Stimulated activated CD4-positive, alpha-beta T cell treated with anti-CD3 and anti-CD28 coated beads, Interleukin-1b, Interleukin-23, amount 100 ng/mL, for 4 hours (primary cell): ENCODE measurements at places on chromosomes 3 and 15.

GRCh38 chr3:86985181-86985826, 5.6 kb downstream of the VGLL3 start:
- no peak for DNase-seq

DNA sequence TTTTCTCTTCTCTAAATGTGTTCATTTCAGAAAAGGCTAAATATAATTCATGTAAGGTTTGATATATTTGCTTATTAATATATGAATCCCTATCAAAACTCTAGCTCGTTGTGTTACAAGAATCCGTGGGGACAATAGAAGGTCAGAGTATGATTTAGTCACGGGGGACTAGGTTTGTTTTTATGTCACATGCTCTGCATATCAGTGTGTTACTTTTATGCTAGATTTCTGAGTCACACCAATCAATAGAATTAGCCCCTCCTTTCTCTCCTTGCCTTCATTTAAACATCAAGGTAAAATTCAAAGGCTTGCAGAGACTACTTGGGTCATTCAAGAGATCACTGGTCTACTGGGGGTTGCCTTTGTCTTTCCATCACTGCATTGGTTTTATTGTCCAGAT, 636.1 kb downstream of the NR2F2 start:
- DNase-seq, result no peak

- no peak for DNase-seq
These were observed 60.2 kb downstream of the IL16 start for GRCh38 chr15:81256916-81257315.

- no peak for DNase-seq
These were observed 223.3 kb downstream of the FOXP1 start for GRCh38 chr3:71360180-71360579.

DNA sequence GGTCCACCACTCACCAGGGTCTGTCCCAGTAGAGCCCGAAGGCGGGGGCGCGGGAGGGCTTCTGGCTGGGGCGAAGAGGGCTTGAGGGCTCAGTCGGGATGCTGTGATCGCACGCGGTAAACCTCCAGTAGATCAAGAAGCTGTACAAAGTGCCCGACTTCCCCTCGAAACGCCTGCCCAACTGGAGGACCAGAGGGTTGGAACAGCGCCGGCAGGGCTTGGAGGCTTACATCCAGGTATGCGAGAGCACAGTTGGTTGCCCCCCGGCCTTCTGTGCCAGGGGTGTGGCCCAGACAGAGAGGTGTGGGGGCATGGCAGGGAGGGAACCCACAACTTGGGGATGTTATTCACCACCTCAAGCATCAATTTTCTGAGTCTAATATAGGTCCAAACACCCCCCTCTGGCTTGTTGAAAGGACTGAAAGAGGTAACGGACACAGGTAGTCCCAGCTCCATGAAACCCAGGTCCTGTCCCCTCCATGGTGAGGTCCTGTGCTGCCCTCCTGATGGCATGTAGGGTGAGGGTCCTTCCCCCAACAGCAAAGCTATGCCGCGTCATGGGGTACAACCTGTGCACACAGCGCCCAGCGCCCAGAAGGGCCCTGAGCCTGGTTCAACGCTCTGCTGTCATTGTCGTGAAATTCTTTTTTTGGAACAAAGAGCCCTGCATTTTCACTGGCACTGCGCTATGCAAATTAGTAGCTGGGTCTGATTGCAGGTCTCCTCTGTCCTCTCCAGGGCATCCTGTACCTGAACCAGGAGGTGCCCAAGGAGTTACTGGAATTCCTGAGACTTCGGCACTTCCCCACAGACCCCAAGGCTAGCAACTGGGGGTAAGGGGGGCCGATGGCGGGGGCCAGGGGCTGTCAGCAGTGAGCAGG, 1.2 kb downstream of the SNX22 start:
- no peak for DNase-seq

- DNase-seq, result no peak
These were observed 24.5 kb upstream of the GABRA5 start for GRCh38 chr15:26842391-26842790.

DNA sequence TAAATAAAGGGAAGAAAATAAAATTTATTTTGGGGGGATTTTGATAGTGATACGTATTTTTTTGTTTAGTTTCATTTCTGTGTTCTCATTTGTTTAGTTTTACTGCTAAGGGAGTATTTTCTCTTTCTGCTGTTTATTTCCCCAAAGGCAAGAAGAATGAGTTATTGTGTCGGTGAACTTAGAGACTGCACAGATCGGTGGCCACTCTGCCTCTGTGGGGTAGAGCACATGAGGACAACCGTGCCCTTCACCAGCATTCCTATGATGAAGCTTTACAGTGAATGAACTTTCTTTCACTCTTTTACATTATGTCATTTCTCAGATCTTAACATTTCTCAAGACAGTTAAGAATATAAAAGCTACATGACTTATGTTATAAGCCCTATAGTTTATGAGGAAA, 214.4 kb downstream of the OCA2 start:
- DNase-seq, result no peak

- no peak for DNase-seq
These were observed 214.4 kb downstream of the THSD4 start for GRCh38 chr15:71329497-71330260.

DNA sequence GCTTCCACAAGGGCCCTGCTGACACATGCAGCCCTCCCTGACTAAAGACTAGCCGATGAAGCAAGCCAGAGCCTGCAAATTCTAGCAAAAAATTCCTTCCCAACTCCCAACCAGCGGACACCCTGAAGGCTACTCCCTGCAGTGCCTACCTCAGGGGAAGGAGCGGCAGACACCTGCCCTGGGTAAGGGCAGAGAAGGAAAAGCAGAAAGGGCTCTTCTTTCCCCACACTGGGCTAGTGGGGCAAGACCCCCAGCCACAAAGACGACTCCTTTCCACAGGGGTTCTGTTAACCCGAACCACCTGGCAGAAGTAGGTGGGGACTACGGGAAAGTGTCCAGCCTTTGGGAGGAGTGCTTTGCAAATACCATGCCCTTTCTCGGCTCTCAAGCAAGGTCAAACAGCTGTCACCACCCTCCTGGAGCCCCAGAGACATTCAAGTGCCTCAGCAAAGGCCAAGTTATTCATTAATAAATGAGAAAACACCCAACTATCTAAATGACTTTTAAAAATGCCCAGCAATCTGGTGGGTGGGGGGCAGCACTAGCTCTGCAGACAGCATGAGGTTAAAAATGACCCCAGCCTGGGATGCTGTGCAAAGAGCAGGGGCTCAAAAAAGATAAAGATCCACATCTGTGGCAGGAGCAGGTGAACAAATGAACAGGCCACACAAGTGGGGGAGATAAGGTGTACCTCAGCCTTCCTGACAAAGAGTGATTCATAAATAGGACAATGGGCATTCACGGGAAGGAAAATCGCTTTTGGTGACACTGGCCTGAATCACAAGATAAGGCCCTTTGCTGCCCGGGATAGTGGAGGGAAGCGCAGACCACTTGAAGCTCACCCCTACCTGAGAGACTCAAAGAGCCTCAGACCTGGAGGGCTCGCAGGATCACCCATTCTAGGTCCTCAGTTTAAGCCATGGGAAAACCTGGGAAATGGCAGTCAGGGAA, 33.0 kb downstream of the CCDC12 start:
- DNase-seq, result no peak

DNA sequence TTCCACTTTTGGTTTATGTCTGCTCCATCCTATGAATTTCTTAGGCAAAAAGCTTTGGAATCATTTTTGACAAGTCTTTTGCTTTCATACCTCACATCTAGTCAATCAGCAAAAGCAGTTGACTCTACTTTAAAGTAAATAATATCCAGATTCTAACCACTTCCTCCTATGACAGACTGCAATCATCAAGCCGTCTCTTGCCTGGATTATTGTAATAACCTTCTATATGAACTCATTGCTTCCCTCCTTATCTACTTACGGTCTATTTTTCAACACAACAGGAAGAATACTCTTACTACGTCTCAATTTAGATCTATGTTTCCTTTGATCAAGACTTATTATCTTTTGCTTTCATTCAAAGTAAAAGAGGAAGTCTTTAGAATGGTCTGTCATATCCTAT, 20.7 kb downstream of the CLDN1 start:
- no peak for DNase-seq

DNA sequence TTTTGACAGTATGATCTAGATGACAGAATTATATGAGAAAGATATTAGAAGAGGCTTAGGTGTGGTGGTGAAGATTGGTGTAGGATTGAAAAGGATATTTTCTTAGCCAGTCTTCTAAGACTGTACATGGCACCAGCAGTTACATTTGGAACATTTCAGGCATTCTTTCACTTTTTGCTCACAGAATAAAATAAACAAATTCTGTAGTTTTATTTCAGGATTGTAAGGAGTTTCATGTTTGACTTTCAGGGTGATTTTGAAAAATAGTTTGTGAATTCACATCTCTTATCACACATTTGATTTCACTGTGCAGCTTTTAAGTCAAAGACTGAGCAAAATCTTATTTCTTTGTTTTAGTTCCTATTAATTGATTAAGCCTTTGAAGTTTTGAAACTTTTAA, 27.1 kb downstream of the DNAJC13 start:
- DNase-seq, result no peak

DNA sequence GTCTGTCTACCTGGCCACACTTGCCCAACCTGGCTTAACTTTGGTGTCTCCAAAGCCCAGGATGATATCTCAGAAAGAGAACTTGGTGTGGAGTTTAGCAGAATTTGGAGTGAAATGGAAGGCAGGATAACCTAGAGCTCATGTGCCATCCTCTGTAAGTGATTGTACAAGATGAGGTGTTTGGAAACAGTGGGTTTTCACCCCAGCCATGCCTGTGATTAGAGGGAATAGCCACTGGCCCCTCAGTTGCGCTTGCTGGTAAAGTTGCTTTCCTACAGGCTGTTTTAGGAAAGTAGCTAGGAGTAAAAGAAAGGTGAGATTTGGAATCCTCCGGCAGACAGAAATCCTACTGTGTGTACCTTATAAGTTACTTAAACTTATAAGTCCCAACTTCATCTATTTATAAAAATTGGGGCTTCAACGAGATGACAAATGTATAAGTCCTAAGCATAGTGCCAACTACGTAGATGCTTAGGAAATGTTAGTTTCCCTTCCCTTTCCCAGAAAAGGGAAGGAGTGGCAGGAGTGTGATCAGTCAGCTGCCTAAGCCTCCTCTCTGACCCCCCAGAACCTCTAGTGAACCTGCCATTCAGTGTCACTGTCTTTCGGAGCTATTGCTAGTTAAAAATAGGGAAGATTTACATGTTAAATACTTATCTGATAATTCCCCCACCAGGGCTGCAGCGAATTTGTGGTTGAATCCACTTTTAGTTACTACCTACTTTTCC, 13.4 kb upstream of the BMF start:
- no peak for DNase-seq

- DNase-seq, result no peak
These were observed 1.2 kb downstream of the MECOM start for GRCh38 chr3:169662132-169662842.

GRCh38 chr15:98530570-98530969, 117.8 kb upstream of the IGF1R start:
- no peak for DNase-seq

- no peak for DNase-seq
These were observed 63.8 kb upstream of the TBC1D5 start for GRCh38 chr3:17806201-17806600.

DNA sequence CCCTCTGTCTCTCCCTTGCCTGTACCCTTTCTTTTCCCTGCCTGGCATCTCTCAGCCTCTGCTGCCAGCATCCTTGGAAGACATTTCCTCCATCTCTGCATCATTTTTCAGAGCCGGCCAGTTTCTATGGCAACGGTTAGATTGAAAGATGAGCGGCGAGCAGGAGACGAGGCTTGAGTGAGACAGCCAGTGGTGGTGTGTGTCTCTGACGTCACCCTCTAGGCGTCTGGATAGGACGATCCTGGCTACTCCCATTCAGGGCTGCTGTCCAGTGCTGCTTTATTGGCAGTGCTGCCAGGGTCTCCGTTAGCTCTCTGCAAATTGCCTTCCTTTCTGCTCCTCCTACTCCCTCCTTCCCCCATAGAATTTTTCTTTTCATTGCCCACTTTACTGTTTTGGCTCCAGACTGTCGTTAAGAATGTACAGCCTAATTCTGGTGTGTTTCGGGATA, 57.9 kb downstream of the TRAK1 start:
- DNase-seq, result no peak

GRCh38 chr3:155391104-155391503, 97.6 kb upstream of the STRIT1 start:
- DNase-seq, result no peak

GRCh38 chr3:63096248-63097058, 181.7 kb upstream of the SYNPR start:
- DNase-seq, result no peak
